ENCODE measurements at places on chromosomes 16 and 17. TPM values are rescaled to one million over a fixed set of nuclear protein-coding genes. Genes with fewer than 3 reads are reported as not detected.

GRCh38 chr17:80471922-80472321 is 4.5 kb downstream of the NPTX1 start:
- no peak for DNase-seq

GRCh38 chr17:37463039-37463438 is 26.7 kb upstream of the DUSP14 start:
- no peak for DNase-seq

Gene KCNJ18
- not detected for total RNA-seq

GRCh38 chr16:27205423-27206065 is 2.2 kb downstream of the KDM8 start:
- no peak for DNase-seq

Gene PHAF1
- 21.9 TPM for total RNA-seq

- DNase-seq = no peak
These were observed 19.0 kb downstream of the GPR179 start for GRCh38 chr17:38324772-38325171.

- no peak for DNase-seq
These were observed 5.0 kb downstream of the UBALD2 start for GRCh38 chr17:76270127-76270592.

Gene MOSMO
- total RNA-seq = 24.0 TPM

- DNase-seq = no peak
These were observed 6.1 kb upstream of the PHF12 start for GRCh38 chr17:28957277-28957991.

All from Calu3 (cell line).